ENCODE measurements at places on chromosomes 11 and 22. TPM values are rescaled to one million over a fixed set of nuclear protein-coding genes. Genes with fewer than 3 reads are reported as not detected.

GRCh38 chr22:35217527-35217926, 39.8 kb upstream of the HMGXB4 start:
- DNase-seq = no peak

GRCh38 chr11:61460986-61461385, 31.1 kb downstream of the SDHAF2 start:
- DNase-seq = no peak

DNA sequence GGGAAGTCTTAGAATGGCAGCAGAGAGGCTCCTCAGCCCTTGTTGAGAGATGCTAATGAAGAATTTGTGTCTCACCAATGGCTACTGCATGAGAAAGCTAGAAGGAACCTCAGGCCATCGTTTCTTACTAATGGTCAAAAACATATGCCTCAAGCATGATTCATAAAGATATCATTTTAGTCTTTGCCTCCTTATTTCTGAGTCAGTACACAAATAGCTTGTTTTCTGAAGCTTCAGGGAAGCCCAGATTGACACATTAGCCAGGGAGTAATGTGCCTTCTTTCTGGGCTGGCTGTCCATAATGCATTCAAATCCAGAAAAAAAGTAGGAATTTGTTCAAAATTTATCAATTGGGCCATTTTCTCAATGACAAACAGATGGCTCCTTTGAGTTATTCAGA, 169.4 kb upstream of the ZBED5 start:
- DNase-seq = no peak

The TYMP gene
- total RNA-seq = 76.8 TPM

DNA sequence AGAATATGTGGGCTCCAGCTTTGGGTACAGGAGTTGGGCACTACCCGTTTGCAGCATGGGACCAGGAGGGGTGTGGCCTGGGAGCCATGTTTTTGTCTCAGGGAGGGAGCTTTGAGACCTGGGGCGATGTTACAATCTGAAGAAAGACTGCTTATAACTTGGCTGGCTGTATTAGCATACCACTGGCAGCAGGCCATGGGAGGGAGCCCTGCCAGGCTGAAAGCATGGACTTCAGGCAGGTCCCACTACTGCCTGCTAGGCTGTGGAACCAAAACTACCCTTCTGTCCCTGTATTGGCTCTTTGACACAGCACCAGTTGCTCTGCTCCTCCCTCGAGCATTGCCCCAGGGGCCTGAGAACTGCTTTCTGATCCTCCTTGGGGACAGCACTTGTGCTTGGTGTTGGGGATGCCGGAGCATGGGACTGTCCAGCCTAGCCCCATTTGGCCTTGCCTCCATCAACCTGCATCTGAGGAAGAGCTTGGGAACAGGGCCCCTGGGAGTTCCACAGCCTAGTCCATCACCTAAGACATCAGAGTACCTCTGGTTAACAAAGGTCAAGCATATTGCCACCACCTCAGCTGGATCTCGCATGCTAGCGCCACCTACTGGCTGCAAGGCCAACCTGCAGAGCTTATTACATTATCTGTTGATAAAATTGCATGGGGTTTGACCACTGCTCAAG, 217.4 kb downstream of the SBF2 start:
- peak; percentile 24 for DNase-seq

The MS4A15 gene
- not detected for total RNA-seq

The LDHAL6A gene
- not detected for total RNA-seq

The APOBEC3B gene
- total RNA-seq = 3.4 TPM

- DNase-seq = no peak
Measured at GRCh38 chr11:69086152-69087132, 37.7 kb downstream of the TPCN2 start.

- no peak for DNase-seq
Measured at GRCh38 chr11:71379701-71380100, 68.5 kb downstream of the DHCR7 start.

- DNase-seq = peak; percentile 51
Measured at GRCh38 chr22:42863349-42863961, 6.4 kb upstream of the ARFGAP3 start.

DNA sequence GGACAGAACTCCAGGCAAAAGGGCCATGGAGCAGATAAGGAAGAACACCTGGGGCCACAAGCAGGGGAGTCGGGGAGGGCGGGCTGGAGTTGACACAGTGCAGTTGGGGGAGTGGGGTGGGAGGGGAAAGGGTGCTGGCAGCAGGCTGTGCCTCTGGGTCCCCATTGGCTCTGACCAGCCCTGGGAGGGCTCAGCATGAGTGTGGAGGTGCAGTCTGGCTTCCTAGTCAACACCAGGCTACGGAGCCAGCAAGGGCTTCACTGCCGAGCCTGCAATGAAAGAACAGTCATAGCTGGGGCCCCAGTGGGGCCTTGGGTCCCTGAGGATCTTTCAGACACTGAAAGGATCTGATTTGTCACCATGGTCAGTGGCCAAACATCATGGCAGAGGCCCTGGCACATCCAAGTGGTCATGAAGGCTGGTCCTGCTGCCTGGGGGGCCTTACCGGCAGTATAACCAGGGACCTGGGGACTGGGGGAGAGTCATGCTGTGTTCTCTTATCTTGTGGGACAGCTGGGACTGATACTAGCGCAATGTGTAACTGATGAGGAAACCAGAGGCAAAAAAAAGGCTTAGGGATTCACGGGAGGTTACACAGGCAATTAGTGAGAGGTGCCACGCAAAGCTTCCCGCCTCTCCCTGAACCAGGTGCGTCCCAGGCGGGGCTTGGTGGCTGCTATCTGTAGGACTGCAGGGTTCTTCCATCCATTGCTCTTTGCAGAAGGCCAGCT, 11.6 kb downstream of the SLC37A2 start:
- no peak for DNase-seq

DNA sequence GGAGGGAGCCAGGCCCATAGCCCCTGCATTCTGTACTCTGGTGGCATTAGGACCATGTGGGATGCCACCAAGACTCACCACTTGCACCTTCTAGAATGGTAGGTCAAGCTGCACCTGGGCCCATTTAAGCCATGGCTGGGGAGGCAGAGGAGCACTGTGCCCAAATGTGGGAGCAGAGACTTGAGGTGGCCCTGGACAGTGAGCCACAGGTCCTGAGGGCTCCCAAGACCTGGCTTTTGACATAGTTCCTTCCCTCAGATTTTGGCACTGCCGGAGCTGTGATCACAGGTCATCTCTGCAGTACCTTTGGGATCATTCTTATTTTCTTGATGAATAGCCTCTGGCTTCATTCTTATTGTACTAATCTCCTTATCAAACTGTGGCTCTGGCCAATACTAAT, 43.2 kb downstream of the ST3GAL4 start:
- no peak for DNase-seq

The OR8D1 gene
- total RNA-seq = not detected

DNA sequence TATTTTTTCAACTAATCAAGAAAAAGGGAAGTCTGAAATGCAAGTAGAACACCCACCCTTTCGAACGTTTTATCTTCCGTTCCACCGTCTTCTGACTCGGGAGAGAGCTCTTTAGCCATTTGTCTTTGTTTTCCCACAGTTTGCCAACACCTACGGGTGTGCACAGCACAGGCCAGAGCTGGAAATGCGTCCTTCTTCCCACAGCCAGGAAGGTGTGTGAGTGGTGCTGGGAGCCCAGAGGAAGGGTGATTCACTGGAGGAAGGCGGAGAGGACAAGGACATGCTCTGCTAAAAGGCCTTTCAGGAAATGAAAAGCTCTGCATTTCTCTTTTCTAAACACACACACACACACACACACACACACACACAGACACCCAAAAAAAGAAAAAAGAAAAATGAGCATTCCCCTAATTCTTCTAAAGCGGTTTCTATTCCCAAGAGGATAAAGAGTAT, 18.5 kb downstream of the ENDOD1 start:
- no peak for DNase-seq

The GAB4 gene
- total RNA-seq = 0.16 TPM

The XKR3 gene
- not detected for total RNA-seq

The HSPB2 gene
- not detected for total RNA-seq

GRCh38 chr22:23700706-23701105, 9.9 kb downstream of the RGL4 start:
- DNase-seq = no peak

The MMP8 gene
- 0.14 TPM for total RNA-seq

The TRIM44 gene
- 40.9 TPM for total RNA-seq

GRCh38 chr11:100682247-100682969, 4.7 kb upstream of the ARHGAP42 start:
- DNase-seq = no peak

The P2RX6 gene
- 0.14 TPM for total RNA-seq

- DNase-seq = no peak
Measured at GRCh38 chr11:116234989-116235568, 537.7 kb downstream of the BUD13 start.

GRCh38 chr22:37560608-37561211, 430 bp downstream of the CDC42EP1 start:
- DNase-seq = no peak

- no peak for DNase-seq
Measured at GRCh38 chr22:42365942-42366695, 66.1 kb downstream of the NFAM1 start.

DNA sequence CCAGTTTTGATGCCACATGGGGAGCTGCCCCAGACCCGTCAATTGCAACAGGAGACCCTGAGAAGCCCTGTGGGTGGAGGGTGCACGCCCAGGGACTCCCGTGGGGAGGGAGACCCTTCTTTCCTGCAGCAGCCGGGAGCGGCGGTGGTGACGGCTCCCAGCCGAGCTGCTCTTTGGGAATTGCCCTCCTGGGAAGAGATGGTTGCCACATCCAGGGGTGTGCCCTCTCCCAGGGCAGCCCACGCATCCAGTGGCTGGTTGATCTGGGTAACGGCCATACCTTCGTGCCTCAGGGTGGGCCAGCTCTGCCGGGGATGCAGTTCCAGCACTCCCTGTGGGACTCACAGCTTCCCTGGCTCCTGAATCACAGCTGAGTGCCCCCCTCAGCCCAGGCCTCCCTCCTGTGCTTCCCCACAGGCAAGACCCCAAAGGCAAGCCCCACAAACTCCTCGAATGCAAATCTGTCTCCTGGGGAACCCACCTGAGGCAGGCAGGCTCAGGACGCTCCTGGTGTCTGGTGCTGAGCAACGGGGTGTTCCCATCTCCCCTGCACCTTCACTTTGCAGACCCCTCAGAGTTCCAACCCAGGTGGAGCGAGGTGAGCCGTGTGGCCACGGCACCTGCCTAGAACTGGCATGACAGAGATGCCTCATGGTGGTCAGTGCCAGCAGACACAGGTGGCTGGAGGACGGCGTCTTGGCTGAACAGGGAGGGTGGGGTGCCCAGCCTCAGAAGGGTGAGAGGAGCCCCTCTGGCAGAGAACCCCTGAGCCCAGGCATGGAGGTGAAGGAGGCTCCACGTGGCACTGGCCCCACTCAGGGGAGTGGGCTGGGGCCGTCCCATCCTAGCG, 1027.4 kb downstream of the BRD1 start:
- no peak for DNase-seq

The CSF2RB gene
- 0.31 TPM for total RNA-seq

DNA sequence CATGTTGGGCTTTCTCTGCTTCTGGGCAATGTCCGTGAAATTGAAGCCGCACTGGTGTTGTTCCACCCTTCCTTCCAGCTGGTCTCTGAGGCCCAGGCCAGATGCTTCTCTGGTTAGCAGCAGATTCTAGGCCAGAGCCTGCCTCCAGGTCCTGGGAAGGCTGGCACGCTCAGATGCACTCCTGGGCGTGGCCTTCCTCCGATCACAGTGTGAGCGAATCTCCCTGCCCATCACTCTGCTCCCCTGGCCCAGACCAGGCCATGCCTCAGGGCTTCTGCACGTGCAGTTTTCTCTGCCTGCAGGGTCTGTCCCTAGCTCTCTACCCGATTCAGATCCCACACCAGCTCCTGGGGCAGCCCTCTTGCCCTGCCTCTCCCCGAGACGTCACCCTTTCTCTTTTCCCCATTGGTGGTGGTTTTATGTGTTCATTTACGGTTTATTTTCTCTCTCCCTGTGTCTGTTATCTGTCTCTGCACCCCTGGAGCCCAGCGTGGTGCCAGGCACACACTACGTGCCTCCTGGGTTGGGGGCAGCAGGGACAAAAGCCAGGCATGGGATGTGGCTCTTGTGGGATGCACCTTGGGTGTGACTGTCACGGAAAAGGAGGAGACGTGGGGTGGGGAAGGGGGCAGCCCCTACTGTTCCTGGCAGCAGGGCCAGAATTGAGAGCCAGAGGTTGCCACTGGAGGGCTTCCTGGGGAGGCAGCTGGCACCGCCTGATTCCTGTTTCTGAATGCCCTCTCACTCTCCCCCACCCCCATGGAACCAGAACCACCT, 66.0 kb downstream of the KCNQ1 start:
- no peak for DNase-seq

- DNase-seq = no peak
Measured at GRCh38 chr11:43644621-43645299, 35.8 kb upstream of the HSD17B12 start.

The SCN4B gene
- total RNA-seq = 0.58 TPM

The ISX gene
- not detected for total RNA-seq

The GLB1L2 gene
- total RNA-seq = 9.1 TPM

DNA sequence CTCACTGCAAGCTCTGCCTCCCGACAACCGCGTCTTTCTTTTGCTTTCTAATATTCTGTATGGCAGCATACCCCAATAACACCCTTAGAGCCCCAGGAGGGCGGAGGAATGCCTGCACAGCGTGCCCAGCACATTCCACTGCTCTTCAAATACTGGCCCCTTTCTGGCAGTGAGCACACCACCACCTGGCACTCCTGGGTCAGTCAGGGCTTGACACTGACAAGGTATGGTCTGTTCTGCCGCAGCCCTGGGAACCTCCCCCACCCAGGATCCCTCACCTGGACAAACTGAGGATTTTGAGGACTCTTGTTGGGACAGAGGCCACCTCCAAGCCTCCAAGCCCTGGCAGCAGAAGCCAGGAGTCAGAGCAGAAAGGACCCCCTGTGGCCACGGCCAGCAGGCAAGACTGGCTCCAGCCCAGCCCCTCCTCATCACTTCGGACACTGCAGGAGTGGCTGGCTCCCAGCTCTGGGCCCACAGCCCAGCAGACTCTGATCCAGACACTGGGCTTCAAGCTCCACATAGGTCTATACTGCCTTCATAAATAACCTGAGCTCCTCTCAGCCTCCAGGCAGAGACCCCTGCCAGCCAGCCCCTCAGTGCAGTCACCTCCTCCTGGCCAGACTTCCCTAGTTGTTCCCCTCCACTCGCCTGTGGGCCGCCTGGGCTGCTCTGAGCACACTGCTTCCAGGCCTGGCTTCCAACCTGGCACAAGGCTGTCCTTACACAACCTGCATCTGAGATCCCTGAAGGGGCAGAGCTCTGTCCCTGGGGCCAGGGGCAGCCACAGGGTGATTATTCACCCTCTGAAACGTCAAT, 14.5 kb downstream of the CARS1 start:
- DNase-seq = no peak

- no peak for DNase-seq
Measured at GRCh38 chr11:46723359-46723680, 4.3 kb downstream of the F2 start.

DNA sequence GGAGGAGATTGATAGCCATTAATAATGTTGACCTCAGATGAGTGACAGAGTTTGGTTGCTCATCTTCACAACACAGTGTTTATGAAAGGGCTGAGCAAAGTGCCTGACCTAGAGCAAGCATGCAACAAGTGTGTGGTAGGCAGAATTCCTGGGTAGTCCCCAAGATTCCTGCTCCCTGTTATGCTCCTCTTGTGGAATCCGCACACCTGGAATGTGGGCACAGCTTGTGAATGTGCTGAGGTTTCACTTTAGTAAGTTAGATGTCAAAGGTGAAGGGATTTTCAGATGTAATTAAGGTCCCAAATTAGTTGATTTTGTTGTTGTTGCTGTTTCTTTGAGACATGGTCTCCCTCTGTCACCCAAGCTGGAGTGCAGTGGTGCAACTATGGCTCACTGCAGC, 20.7 kb upstream of the SPON1 start:
- DNase-seq = no peak
